ENCODE measurements at places on chromosomes 11 and 22.

DNA sequence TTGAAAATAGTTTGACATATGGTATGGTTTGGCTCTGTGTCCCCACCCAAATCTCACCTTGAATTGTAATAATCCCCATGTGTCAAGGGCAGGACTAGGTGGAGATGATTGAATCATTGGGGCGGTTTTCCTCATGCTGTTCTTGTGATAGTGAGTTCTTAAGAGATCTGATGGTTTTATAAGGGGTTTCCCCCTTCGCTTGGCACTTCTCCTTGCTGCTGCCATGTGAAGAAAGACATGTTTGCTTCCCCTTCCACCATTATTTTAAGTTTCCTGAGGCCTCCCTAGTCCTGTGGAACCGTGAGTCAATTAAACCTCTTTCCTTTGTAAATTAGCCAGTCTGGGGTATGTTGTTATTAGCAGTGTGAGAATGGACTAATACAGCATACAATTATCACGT, 7.7 kb downstream of the KCTD21 start:
- DNase-seq, result no peak

DNA sequence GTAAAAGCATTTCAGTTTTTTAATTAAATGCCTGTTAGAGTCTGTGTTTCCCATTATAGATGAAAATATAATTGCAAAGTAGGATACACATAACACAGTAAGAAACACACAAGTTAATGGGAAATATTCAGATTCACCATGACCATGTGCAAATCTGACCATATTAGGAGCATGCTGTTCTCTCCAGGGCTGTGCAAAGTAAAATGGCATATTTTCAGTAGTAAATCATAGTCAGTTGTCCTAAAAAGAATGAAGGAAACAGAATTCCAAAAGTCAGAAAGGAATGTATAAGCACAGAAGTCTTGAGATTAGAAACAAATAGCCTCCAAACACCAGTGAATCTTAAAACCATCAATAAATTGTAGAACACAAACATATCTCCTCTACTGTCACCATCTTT, 44.4 kb downstream of the CNTN5 start:
- DNase-seq, result no peak

- DNase-seq, result no peak
These were observed 1.2 kb downstream of the CNIH2 start for GRCh38 chr11:66279092-66279734.

DNA sequence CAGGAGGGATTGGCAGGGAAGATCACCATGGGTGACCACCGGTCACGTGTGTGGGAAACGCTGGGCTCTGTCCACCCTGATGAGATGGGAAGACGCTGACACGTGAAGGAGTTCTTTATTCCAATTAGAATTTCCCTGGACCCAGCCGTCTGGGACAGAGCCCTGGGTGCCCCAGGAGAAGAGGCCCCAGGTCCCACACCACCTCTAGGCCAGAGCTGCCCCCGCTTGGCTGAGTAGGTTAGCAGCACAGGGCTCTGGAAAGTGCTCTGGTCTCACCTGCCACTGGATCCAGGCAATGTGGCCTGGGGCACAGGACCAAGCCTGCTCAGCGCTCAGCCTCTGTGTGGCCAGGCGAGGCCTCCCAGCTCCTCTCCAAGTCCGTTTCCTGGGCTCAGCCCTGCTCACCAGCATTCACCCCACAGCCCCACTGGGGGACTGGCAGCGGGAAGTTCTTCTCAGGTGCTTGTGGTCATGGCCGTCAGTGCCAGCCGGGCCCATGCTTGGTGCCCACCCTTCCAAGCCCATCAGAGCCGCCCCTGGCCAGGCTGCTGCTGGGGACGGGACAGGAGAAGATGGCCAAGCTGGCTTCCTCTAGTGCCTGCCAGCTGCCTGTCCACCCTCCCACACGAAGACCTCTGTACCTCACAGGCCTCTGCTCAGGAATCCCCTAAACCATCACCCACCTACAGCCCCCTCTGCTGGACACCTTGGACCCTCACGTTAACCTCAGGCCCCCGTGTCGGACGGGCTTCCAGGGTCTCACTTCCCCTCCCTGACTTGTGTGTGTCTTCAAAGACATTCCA, 62.5 kb upstream of the FGF3 start:
- DNase-seq, result no peak

GRCh38 chr11:34640050-34640923, 19.4 kb downstream of the EHF start:
- DNase-seq, result no peak

DNA sequence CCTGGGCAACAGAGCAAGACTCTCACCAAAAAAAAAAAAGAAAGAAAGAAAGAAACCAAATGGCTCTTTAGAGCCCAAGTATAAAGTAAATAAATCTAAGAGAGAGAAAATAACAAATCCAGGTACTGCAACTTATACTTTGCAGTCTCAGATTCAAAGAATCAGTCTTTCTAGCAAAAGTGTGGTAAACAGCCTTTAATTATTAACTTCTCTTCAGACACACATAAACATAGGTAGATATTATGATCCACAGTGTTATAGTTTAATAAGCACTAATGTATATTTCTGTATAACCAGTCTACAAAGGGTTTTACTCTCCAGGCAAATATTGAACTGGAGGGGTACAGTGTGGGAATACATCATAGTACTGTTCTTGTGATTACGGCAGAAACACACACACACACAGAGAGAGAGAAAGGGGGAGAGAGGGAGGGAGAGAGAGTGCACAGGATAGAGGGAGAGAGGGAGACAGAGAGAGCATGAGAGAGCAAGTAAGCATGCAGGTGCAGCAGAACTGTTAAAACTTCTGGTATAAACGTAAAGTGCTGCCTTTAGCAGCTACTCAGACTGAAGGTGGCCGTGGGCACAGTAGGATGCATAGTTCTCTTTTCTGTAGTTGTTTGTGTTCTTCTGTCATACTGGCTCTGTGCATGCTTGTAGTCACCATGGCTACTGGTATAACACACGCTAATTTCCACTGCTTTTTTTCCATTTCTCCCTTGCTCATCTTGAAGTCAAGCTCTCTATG, 32.3 kb downstream of the MTMR2 start:
- no peak for DNase-seq

- no peak for DNase-seq
These were observed 36.2 kb upstream of the RAPSN start for GRCh38 chr11:47485107-47485506.

GRCh38 chr11:334264-334994, 13.8 kb upstream of the IFITM3 start:
- no peak for DNase-seq

GRCh38 chr11:73404048-73404447, 27.8 kb downstream of the RELT start:
- DNase-seq, result peak; percentile 12
